ENCODE measurements at places on chromosomes 13 and 19.

- DNase-seq = no peak
Measured at GRCh38 chr13:105979131-105980011, 556.1 kb downstream of the EFNB2 start.

GRCh38 chr13:48233046-48233888 lies at the start of gene ITM2B:
Gene ITM2B (plus strand): TSS chr13:48233206. CDS start chr13:48233361, 155 bp downstream.
- peak; percentile 52 for DNase-seq

DNA sequence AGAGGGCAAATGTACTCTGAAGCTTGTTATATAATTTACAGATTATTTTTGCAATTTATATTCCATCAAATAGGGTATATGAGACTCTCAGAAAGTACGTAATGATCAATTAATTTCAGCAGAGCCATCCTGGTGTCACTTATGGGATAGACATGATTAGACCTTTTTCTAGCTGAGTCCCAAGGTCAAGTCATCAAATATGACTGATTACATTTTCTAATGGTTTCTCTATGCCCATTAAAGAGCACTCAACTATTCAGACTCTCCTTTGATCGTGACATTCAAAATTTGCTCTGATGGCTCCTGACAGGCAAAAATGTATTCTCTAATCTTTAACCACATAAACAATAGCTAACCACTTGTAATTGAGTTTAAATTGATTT lies 469.2 kb downstream of the COG6 start:
- no peak for DNase-seq

GRCh38 chr13:32535748-32536147 lies 2.8 kb downstream of the N4BP2L2 start:
- DNase-seq = no peak

DNA sequence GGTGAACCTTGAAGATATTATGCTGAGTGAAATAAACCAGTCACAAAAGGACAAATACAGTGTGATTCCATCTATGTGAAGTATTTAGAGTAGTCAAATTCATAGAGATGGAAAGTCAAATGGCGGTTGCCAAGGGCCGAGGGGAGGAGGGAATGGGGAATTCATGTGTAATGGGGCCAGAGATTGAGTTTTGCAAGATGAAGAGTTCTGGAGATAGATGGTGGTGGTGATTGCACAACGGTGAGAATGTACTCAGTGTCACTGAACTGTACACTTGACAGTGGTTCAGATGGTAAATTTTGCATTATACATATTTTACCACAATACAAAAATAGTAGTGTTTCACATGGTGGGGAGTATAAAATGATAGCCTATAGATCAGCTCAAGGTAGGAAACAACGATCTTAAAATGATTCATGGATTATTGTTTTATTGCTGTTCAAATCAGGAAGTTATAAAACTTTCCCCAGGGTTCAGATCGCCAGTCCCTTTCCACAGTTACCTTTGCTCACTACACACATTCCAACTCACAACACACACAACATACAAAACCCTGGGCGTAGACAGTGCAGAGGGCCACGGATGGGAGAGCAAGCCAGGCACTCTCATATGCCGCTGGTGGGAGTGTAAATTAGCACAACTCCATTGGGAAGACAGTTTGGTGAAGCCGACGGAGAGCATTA lies 219.9 kb downstream of the ZIC5 start:
- no peak for DNase-seq

- no peak for DNase-seq
Measured at GRCh38 chr19:3975144-3975543, 4.2 kb upstream of the DAPK3 start.

Data from activated T-helper 1 cell treated with anti-CD3 and anti-CD28 coated beads, Interleukin-2, amount 50 U/mL, for 16 hours (primary cell).